Right hindlimb (tissue), 1 donor: ENCODE measurements at places on chromosomes 12 and 14.

DNA sequence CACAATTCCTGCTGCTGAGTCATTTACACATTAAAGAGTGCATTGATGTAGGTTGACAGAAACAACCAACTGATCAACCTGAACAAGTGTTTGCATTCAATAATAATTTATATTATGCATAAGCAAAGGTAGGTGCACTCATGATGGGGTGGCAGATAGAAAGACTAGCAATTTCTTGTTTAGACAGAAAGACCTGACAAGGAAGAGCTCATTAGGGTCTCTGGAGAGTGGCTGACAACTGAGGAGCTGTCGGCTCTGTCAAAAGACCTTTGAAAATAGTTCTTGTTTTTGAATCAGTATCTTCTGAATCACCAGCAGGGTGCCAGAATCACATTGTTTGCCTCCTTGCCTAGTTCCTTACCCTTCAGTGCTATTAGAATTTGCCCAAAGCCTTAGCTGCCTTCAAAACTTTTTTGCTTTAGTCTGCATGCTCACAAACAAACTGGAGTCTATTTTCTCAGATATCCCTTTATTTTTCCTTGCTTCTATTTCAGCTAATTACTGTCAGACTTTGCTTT, 234.7 kb downstream of the BTG1 start:
- no peak for DNase-seq

DNA sequence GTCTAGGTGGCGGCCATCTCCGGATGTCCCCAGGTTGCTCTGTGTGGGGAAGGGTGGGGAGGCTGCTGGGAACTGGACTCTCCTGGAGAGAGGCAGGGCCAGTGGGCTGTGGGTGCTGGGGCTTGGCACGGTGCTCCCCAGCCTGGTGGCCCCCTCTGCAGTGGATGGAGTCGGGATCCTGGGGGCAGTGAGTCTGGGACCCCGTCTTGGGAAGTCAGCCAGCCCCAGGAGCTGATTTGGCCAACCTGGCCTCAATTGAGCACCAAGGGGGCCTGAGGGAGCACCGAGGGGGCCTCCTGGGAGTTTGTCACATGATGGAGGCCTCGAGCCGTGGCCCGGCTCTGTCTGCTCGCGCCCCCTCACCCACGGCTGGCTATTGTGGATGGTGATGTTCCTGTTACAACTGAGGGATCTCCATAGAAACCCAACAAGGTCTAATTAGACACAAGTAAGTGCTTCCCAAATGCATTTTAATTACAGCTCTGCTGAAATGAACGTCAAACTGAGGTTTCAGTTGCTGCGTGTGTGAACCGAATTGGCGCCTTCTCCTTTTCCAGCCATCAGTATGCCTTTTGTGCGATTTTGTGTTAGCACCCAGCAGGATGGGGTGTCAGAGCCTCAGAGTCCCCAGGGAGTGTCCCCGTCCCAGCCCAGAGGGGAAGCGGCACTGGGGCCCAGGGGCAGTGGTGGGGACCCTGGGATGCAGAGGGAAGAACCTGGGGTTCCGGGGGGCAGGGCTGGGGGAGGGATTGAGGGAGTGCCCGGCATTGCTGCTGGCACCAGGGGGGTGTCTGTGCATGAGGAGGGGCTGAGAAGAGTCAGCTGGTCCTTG, 71.8 kb downstream of the KIF26A start:
- DNase-seq = no peak

DNA sequence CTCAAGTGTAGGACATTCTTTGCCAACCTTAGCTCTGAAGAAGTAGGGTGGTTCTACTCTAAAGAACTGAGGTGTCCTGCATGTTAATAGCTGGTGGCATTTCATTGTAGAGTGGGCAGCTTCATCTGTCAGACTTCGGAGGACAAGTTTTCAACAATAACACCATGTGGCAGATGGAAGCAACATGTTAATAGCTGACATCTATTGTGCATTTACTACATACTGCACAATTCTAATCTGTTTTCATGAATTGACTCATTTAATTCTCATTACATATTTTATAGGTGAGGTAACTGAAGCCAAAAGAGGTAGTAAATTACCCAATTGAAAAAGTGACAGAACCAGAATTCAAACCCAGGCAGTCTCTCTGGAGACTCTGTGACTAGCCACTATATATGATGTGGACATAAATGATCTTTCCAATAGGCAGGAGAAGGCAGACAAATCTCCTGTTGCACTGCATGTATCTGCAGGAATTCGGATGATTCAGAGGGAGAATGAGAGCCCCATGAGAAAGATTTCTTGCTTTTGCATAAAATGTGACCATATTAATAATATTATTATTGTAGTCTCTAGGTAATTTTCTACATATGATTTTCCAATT, 137.2 kb upstream of the E2F7 start:
- DNase-seq = no peak

GRCh38 chr12:83261998-83262397, 575.3 kb downstream of the TMTC2 start:
- DNase-seq = no peak

- no peak for DNase-seq
Measured at GRCh38 chr12:17550011-17550410, 540.0 kb downstream of the RERGL start.

DNA sequence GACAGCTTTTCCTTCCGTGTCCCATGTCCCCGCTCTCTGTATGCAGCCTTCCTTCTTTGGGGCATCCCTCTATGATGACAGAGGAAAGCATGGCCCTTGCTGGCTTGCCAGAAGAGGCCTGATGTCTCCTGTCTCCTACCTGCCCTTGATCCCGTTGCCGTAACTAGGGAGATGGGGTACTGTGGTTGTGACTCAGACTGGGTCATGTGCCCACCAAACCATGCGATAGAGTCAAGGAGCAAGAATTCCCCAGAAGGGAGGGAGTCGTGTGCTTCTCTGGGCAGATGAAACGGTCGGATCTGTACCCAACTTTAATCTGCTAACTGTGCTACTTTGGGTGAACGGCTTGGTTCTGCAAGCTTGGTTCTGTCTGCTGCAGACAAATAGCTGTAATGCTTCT, 99.1 kb upstream of the DYNC1H1 start:
- no peak for DNase-seq

DNA sequence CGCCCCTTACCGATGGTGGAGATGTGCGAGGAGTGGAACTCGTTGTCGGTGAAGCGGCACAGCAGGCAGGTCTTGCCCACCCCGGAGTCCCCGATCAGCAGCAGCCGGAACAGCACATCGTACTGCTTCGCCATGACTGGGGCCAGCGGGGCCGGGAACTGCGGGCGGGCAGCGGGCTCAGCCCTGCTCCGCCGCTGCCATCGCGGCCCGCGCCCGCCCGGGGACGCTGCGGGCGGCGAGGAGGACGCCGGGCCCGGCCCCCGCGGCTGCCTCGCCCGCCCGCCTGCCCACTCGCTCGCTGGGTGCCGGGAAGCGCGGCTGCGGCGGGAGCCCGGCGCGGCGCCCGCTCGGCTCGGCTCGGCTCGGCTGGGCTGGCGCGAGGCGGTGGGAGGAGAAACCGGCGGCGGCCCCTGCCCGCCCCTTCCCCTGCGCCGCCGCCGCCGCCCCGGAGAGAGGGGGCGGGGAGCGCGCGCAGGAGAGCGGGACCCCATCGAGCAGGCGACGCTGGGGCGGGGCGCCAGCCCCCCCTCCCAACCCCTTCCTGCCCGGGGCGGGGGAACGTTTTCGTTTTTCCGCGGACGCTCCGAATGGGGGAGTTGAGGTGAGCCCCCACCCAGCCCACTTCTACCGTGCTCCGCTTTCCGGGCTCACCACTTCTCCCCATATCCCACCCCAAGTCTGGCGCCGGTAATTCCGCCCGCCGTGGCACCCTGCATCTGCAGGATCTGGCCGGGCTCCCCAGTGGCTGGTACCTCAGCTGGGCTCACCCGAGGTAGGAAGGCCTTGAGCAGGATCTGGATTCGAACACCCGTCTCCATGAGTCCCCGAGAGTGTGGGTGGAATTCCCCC, at the start of gene RAB15:
Gene RAB15, minus strand, starts transcription at position 394 of the 849 bp plus-strand sequence. Its CDS starts 260 bp downstream, at position 134.
- DNase-seq = peak; percentile 80

- no peak for DNase-seq
Measured at GRCh38 chr14:88834883-88835431, 10.5 kb downstream of the TTC8 start.

- DNase-seq = no peak
Measured at GRCh38 chr14:20468764-20469241, 403 bp upstream of the PNP start.

DNA sequence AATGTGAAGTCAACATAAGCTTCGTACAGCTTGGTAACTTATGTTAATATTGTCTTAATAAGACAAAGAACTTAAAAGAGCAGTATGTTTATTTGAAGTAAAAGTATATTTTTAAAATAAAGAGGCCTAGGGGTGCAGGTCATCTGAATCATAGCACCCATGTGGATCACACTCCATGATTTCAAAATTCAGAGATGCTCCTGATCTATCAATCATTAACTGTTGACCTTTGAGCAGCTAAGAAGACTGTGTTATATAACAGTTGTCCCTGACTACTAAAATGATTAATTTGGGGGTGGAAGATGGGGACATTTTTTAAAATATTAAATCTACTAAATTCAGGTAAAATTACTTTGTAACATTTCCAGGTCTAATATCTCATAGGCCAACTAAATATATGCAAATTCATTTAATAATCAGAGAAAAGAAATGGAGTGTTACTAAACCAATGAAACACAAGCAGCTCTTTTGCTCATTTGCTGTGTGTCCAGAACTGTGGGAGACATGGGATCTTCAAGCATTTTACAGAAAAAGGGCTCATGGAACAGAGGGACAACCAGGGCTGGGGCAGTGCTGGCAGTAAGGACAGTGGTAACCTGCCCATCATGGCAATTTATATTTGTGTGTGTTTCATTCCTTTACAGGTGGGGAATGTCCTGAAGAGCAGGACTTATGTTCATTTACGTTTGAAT, 120.7 kb upstream of the PCED1B start:
- no peak for DNase-seq

GRCh38 chr12:54368025-54368708, 3.9 kb upstream of the GPR84 start:
- DNase-seq = no peak

DNA sequence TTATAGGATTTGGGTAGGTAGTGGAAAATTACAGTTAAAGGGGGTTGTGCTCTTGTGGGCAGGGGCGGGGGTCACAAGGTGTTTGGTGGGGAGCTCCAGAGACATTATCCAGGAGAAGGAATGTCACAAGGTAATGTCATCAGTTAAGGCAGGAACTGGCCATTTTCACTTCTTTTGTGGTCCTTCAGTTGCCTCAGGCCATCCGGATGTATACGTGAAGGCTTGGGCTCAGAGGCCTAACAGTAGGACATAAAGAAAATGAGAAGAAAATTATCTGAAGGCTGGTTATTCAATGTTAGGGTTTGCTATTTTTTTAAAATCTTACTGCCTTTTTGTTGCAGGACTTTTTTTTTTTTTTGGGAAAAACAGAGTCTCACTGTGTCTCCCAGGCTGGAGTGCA, 2.5 kb upstream of the PSEN1 start:
- DNase-seq = no peak

- DNase-seq = peak; percentile 38
Measured at GRCh38 chr12:95637471-95638155, 86.3 kb upstream of the USP44 start.

DNA sequence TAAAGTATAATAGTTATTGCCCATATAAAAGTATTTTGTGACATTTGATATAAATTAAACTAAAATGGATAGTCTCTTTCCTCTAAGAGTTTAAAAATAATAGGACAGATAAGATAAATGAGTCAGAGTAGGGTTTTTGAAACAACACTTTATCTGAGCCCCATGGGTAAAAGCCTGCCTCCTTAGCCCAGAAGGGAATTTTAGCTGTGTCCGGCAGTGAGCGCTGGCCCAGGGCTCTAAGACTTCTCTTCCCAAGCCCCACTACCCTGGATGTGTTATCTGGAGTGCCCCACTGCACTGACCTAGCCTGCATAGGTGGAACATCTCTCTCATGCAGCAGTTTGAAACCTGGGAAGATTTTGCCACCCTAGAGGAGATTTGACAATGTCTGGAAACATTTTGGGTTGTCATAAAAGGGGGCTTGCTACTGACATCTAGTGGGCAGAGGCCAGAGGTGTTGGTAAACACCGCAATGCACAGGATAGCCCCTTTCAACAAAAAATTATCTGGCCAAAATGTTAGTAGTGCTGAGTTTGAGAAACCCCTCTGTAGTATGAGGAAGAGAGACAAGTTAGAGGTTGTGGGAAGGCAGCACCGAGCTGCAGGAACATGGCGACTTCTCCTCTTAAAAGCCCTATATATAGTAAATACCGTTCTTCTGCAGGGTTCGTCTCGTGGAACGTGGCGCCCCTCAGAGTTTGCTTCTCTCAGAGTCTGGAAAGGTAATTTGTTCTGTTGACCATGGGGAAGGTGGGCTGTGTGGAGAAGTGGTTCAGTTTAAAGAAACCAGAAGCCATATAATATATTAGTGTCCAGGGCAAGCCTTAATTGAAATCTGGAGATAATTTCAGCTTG, 29.3 kb upstream of the ATF1 start:
- DNase-seq = peak; percentile 41

- no peak for DNase-seq
Measured at GRCh38 chr14:89648510-89648909, 231.5 kb upstream of the FOXN3 start.

- peak; percentile 17 for DNase-seq
Measured at GRCh38 chr14:80213602-80214001, 2.3 kb upstream of the DIO2 start.

- peak; percentile 32 for DNase-seq
Measured at GRCh38 chr14:57845802-57846531, 19.9 kb downstream of the SLC35F4 start.

- no peak for DNase-seq
Measured at GRCh38 chr14:55746558-55746957, 166.6 kb downstream of the KTN1 start.

- peak; percentile 41 for DNase-seq
Measured at GRCh38 chr12:122730215-122731014, at the start of gene HCAR1. Gene HCAR1, minus strand, starts transcription at chr12:122730844. Its CDS starts 505 bp downstream, at chr12:122730339.

DNA sequence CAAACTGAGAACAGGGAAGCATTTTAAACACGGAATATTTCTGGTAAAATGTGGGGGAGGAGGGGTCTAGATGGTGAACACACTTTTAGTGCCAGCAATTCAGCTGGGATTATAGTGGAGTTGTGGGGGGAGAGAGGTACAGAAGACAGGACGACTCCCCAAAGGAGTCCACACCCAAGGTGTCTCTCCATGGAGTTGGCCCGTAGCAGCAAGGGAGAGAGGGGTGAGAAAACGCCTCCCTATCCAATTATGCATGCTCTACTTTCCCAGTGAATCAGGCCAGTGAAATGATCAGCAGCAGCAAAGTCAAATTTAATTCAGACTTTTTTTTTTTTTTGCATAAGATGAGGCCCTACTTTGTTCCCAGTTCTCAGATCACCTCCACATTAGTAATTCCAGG, 38.6 kb downstream of the BTG1 start:
- DNase-seq = no peak

- peak; percentile 59 for DNase-seq
Measured at GRCh38 chr12:72271451-72272090, 599 bp upstream of the TRHDE start.

DNA sequence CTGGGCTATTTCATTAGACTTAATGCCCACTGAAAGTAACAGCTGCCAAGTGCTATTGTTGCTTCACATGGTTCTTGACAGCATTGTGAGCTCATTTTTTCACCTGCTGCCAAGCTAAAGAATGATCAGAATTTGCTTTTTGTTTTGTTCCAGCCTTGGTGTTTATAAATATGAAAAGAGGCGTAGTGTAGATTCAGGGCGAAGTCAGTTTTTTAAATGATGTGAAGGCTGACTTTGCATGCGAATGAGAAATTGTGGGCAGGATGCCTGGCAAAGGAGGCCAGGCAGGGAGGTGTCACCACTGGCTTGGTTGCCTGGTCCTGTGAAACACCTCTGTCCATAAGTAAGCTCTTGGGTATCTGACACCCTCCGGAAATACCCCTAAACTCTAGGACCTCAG, 93.3 kb upstream of the NAP1L1 start:
- no peak for DNase-seq
